ENCODE measurements at places on chromosomes 3 and 15.

DNA sequence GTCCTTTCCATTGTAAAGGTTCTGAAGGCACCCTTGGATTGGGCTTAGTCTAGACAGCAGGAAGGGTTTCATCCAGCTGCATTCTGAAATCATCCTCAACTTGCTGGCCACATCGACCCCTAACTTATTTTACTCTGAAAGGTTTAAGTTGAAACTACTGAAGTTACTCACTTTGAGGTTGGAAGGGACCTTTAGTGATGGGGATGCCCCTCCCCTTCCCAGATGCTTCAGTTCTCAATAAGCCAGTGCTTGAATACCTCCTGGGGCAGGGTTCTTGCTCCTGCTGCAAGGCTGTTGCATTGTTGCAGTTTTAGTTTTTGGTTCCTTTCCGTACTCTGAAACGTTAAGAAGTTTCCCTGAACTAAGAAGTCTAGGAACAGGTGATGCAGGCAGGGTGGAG lies 26.4 kb downstream of the FGD5 start:
- no peak for DNase-seq

- no peak for DNase-seq
Measured at GRCh38 chr3:114939920-114940319, 207.2 kb downstream of the ZBTB20 start.

GRCh38 chr15:68318008-68318835 lies 40.7 kb downstream of the FEM1B start:
- DNase-seq = no peak

GRCh38 chr3:87261925-87262324 lies 14.5 kb downstream of the POU1F1 start:
- no peak for DNase-seq

DNA sequence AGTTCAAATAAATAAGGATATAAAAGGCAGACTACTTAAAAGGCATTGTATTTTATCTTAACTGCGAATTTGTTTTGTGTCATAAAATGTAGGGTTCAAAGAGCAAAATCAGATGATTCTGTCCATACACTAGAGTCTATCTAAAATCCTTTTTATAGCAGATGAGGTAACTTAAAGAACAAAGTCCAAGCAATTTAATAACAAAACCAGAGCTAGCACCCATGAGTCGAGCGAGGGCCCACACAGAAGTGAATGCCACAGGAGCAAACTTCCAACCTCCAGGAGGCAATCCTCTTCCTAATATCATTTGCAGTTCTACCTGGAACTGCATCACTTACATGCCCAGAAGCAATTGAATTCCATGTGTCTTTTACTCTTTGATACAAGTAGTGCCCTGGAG lies 35.4 kb upstream of the KBTBD8 start:
- DNase-seq = no peak

DNA sequence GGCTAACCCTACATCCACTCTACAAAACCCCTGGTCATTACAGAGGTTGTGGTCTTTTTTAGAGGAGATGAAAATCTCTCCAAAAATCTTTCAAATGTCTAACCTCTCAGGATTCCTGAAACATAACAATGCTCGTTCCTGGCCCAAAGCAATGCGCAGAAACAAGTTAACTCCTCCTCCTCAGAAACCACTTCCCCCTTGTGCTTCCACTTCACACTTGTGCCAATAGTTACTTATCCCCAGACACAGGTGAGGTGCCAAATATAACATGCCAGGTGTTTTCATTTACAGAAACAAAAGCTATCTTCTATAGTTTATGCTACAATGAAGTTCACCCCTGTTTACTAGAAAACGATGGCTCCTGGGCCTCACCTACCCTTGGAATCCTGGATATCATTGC lies 6.2 kb downstream of the NDUFAF1 start:
- no peak for DNase-seq

DNA sequence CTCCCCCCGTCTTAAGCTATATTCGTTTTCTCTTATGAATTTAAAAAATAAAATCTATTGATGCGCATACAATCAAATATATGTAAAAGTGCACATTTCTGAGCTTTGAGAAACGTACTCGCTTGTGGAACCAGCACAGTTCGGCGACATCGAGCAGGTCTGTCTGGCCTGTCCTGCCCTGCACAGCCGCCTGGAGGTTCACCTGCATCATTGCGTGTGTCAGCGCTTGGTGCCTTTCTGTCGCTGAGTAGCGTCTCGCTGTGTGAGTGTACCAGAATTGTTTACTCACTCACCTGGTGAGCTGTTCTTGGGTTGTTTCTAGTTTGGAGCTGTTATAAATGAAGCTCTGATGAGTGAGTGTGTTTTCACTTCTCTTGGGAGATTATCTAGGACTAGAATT lies 104.0 kb downstream of the VGLL4 start:
- no peak for DNase-seq

- DNase-seq = no peak
Measured at GRCh38 chr15:58521293-58521991, 89.7 kb downstream of the LIPC start.

DNA sequence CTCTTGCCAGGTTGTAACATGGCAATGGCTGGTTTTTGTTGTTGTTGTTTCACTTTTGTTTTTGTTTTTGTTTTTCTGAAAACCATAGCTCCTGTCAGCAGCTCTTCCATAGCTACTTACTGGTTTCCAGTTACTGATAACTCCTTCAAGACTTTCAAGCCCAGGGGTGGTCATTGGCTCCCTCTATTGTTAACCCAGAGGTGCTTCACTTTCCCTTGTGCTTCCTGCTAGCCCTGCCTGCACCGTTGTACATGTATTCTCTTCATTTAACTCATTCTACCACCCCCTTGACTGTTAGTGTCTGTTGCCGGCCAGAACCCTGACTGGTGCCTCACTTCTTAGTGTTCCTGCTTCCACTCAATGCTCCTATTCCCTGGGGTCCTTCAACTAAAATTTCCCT lies 4.2 kb upstream of the TRAT1 start:
- DNase-seq = no peak

DNA sequence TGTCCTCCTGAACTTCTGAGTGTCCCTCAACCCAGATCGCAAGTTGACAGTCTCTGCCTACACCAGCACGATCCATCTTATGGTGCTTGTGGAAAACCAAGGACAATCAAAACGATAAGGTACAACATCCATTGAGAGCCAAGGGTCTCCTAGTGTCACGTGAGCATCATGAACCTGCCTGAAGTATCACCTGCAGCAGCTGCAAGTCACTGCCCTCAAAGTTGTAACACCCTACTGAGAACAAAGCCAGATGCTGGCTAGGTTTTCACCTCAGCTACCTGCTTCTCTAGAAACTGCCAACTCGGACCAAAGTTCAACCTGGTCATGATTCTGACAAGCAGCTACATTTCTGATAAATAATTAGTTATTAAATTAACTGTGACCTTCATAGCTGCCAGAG lies 17.5 kb downstream of the C2CD4B start:
- no peak for DNase-seq

DNA sequence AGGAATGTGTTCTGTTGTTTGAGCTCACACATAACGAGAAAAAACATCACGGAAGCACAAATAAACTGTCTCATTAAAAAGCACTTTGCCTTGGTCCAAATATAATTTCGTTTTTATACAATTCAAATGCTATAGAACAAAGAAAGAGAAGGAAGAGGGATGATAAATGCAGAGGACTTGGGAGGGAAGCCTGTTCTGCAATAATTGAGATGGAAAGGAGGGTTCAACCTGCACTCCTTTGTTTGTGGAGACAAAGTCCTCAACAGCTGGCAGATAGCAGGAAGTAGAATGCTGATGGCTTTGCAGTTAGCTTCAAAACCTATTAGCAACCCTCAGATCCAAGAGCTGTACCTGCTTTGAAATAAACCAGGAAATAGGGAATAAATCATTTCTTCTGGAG lies 1010.8 kb downstream of the FHIT start:
- no peak for DNase-seq

GRCh38 chr3:157089455-157090221 lies 70.3 kb downstream of the CCNL1 start:
- DNase-seq = no peak

DNA sequence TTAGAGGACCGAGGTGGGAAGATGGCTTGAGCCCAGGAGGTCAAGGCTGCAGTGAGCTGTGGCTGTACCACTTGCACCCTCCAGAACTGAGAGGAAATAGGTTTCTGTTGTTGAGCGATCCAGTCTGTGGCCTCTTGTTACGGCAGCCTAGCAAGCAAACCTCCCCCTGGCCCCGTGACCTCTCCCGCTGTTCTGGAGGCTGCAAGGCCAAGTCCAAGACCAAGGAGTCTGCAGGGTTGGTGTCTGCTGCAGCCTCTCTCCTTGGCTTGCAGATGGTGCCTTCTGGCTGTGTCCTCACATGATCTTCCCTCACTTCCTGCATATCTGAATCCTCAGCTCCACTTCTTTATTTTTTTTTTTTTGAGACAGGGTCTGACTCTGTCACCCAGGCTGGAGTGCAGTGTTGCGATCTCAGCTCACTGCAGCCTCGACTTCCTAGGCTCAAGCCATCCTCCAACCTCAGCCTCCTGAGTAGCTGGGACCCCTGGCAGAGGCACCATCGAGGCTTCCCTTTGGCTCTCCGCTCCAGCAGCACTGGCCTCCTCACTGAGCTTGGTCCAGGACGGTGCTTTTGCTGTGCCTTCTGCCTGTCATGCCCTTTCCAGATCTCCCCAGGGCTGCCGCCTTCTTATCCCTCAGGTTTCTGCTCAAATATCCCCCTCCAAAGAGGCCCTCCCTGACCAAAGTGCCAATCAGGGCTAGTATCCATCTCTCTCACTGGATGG lies 18.0 kb upstream of the PLXND1 start:
- no peak for DNase-seq

DNA sequence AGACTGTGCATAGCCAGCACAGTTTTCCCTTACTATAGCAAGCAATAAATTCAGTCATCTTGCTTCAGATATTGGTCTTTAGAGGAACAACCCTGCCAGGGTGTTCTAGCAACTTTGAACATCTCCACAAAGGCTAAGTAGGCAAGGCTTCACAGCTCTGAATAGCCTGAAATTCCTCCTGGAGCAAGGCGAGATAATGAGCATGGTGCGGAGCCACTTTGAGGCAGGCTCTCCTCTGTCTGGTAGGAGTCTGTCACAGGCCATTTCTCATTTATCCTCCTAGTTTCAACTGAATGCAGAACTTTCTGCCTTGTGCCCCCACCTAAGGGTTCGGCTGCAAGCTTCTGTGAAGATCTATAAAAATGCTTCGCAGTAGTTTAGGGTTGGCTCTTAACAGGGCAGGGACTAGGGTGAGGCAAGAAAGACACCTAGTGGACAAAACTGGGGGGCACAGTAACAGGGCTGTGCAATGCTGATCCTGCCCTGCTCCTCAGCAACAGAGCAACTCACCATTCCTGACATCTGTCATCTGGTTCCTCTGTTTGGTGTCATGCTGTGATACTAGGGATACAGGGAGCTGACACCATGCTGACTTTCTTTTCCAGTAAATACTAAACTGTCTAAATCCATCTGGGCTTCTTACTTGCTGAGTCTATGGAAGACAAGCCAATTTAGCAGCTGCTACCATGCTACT lies 16.6 kb upstream of the EHHADH start:
- DNase-seq = no peak

- no peak for DNase-seq
Measured at GRCh38 chr15:60275624-60276023, 122.2 kb downstream of the ANXA2 start.

DNA sequence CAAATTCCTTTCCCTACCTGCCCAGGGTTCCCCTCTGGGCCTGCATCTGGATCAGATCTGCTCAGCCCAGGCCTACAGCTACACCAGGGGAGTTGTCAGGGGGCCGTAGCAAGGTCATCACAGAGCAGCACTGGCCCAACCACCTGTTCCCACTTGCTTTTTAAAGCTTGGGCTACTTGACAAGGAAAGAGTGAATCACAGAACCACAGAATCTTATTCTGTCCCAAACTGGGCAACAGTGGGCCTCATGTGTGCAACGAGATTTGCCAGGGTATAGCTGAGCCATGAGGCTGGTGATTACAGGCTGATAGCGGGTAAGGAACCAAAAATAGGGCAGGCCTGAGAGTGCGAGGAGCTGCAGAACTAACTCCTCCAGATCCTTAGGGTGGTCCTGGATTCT lies 66.7 kb downstream of the MYLK start:
- DNase-seq = no peak

DNA sequence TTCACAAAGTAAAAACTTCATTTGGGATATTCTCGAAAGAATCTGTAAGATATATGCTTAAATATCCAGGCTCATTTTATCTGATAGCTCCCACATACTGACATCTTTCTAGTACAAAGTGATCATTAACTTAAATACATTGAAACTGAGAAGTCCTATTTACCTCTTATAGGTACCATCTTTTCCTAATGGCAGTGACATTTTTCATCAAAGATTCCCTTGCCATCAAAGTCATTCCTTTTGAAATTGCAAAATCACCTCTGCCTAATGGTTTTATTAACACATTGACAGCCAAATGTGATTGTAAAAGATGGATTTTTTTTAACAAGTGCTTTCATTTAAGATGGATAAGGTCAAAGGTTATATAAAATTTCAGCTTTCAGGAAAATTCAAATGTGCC lies 346.6 kb downstream of the MFSD1 start:
- DNase-seq = no peak

DNA sequence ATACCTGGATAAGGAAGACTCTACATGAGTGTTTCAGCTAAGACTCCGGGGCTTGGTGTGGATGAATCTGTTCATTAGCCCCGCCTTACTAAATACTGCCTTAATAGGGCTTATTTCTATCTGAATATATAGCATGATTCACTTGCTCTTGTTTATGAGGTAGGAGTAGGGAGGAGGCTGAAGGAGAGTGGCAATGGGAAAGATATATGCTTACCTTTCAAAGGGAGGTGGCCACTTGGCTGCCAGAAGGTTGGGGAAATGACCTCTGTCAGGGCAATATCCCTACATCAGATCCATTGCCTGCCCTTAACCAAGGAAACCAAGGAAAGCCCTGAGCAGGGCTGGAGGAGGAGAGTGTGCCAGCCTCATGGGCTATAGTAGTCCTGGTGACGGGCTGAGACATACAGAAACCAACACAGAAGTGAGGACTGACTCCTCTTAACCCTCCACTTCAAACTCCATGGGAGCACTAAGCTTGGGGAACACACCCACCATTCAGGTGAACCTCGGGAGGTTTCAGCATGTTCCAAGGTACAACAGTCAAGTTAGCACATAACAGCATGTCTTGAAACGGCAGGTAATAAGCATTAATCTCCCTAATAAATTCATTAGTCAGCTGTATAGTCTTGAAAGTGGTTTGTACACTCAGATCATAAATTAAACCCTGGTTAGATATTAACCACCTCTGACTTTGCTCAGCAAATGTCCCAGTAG lies 80.1 kb downstream of the EOMES start:
- no peak for DNase-seq

GRCh38 chr15:34993877-34994276 lies 5.8 kb upstream of the ZNF770 start:
- DNase-seq = no peak
